Stimulated activated CD8-positive, alpha-beta memory T cell treated with anti-CD3 and anti-CD28 coated beads, Interleukin-12 subunit alpha, Interleukin-12 subunit beta, amount 100 ng/mL, for 1 hour (primary cell): ENCODE measurements at places on chromosomes 2 and 18.

DNA sequence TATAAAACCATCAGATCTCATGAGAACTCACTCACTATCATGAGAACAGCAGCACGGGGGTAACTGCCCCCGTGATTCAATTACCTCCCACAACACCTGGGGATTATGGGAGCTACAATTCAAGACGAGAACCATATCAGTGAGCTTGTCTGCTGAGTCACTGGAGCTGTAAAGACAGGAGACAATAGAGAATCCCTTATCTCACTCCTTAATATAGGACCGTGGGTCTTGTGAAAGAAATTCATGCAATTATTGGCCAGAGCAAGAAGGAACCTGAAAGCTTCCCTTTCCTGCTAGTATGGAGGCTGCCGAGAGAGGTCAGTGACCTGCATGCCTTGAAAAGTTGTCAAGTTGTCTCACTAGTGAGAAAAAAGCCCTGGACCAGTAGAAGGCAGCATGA is 9.5 kb upstream of the TNFAIP6 start:
- no peak for DNase-seq

- no peak for DNase-seq
Measured at GRCh38 chr2:9392898-9393765, 30.2 kb downstream of the ITGB1BP1 start.

DNA sequence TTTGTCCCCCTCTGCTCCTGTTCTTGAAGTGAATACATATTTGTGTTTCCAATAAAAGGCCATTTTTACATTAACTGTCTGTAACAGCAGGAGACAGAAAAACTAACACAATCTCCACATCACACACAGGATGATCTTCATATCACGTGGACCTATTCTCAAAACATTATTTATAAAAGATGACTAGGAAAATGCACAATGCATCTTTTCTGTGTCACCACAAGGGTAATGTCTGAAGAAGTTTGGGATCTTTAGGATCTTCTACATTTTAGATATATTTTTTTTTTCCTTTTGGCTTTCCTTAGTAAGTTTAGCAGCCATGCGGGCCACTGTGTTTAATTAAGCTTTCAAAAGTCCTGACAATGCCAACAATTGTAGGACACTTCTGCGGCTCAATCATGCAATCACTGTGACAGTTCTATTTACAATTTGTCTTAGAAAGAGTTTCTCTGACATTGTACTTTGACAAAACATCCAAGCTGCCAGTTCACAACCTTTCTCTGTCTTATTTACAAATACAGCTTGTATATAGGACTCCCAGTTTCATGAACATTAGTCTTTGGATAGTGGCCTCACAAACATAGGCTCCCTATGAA is 12.3 kb downstream of the BCL11A start:
- no peak for DNase-seq

GRCh38 chr18:32201948-32202672 is 12.3 kb downstream of the MEP1B start:
- no peak for DNase-seq
